Body of pancreas (tissue), 4 donors: ENCODE measurements at places on chromosomes 2 and 18. TPM values are rescaled to one million over a fixed set of nuclear protein-coding genes. Genes with fewer than 3 reads are reported as not detected.
A peak's percentile ranks its signal among the peaks of the same experiment; 100 is the strongest.

GRCh38 chr18:10050956-10051355 is 137.1 kb downstream of the VAPA start:
- DNase-seq, result no peak

- no peak for DNase-seq
Observed at GRCh38 chr18:47265197-47265596, 13.7 kb upstream of the SKOR2 start.

- no peak for DNase-seq
Observed at GRCh38 chr18:49055754-49056172, 105.0 kb upstream of the SMAD7 start.

DNA sequence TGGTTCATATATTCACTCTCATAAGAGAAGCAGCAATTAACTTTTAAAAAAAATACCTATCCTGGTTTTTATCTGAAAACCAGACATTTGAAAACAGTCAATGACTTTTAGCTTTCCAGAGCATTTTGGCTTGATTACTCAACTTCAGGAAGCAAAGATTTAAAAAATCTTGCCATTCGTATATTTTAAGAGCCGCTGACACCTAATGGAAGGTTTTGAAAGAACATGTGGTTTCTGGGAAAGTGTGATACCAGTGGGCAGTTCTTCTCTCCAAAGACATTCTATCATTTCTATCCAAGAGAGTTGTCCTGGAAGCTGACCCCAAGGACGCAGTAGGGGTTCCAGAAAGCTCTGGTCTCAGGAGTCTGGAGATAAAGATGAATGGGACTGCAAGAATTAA is 234.7 kb downstream of the TTC32 start:
- no peak for DNase-seq

GRCh38 chr2:231411237-231411636 is 15.7 kb downstream of the B3GNT7 start:
- no peak for DNase-seq

DNA sequence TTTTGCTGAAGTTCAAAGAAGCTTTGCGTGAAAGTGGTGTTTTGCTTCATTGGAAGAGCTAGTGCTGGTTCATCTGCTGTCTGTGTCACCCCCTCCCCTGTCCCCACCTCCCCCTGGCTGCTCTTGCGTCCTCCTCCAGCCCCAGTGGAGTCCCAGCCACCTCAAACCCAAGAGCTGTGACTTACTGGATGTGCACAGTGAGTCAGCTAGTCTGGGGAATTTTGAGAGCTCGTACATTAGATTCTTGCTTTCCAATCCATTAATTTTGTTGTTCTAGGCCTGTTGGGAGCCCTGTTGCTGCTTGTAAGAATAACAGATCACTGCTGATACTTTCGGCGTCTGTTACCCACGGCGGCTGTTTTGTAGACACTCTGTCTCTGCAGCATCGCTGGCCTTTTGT is 412.1 kb downstream of the TSN start:
- no peak for DNase-seq

GRCh38 chr2:26786207-26787028 is 562 bp downstream of the CENPA start:
- DNase-seq, result no peak

GRCh38 chr2:169511818-169512217 is 2.3 kb downstream of the KLHL41 start:
- DNase-seq, result no peak

- DNase-seq, result peak; percentile 84
Observed at GRCh38 chr18:77207540-77207939, 42.1 kb upstream of the GALR1 start.

- no peak for DNase-seq
Observed at GRCh38 chr2:173578404-173579107, 223.9 kb downstream of the CDCA7 start.

DNA sequence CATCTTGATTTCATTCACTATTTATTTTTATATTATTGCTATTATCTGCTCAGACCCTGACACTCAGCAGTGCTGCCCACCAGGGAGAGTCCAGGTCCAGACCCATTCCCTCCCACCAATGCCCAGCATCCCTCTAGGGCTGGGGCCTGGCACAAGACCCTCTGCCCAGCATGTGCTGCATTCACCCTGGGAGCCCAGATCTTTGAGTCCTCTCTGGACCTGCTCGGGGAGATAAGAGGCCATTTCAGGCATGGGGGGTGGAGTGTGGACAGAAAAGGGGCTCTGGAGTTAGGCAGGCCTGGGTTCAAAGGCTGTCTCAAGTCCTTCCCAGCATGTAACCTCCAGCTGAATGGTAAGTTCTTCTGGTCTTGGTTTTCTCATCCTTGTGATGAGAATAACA is 209.6 kb downstream of the CYP26B1 start:
- no peak for DNase-seq

- peak; percentile 26 for DNase-seq
Observed at GRCh38 chr2:30165617-30166016, 18.8 kb downstream of the YPEL5 start.

- no peak for DNase-seq
Observed at GRCh38 chr2:162116352-162116751, 35.7 kb downstream of the GCG start.

GRCh38 chr2:195657634-195658540 is 861 bp downstream of the SLC39A10 start:
- peak; percentile 79 for DNase-seq

GRCh38 chr2:74544634-74545033 is 9.1 kb downstream of the LOXL3 start:
- DNase-seq, result no peak

DNA sequence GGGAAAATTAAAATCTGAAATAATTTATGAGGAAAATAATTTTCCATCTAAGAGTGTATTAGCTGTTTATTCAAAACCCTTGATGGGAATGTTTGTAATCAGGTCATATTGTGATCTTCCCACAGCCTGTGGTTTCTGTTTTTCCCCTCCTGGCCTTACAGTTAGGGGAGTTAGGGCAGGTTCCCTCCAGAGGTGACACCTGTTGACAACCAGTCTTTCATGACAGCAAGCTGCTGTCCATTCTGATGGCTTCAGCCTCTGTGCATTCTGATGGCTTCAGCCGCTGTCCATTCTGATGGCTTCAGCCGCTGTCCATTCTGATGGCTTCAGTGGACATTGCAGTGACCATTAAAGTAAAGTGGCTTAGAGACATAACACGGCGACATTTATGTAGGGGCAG is 328.2 kb downstream of the GBX2 start:
- no peak for DNase-seq

GRCh38 chr18:55248495-55248894 is 289.2 kb upstream of the CCDC68 start:
- no peak for DNase-seq

GRCh38 chr2:46351750-46352138 is 54.5 kb downstream of the EPAS1 start:
- DNase-seq, result peak; percentile 25

The C1GALT1C1L gene
- total RNA-seq, result 2.6 TPM

The SLC9A2 gene
- not detected for total RNA-seq

The NPPC gene
- total RNA-seq, result not detected

The GMCL1 gene
- 16.1 TPM for total RNA-seq

The HOXD13 gene
- not detected for total RNA-seq

The DYNAP gene
- total RNA-seq, result not detected

The PROC gene
- total RNA-seq, result not detected

The UBXN2A gene
- 4.0 TPM for total RNA-seq

The RGPD3 gene
- not detected for total RNA-seq

The GPR35 gene
- total RNA-seq, result 3.4 TPM

The SNED1 gene
- total RNA-seq, result 13.5 TPM
